ENCODE measurements at places on chromosomes 3 and 15.

- DNase-seq = no peak
Measured at GRCh38 chr3:22360970-22361369, 610.0 kb upstream of the ZNF385D start.

DNA sequence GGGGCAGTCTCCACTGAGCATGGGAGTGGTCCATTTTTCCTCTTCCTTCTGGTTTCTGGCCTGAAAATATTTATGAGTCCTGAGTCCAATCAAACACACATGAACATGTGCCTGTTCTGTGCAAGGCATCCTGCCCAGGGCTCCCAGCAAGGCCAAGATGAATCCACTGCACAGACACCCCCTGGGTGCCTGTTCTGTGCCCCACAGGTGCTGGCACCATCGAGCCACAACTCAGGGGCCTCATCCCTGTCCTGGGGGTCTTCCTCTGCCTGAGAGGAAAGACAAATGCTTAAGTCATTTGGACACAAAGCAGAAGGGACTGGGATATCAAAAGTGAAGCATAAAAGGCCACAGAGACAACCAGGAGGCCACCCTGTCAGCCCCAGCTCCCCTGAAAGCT, 87.4 kb upstream of the IQSEC1 start:
- no peak for DNase-seq

- DNase-seq = no peak
Measured at GRCh38 chr3:89889386-89889785, 782.0 kb downstream of the EPHA3 start.

DNA sequence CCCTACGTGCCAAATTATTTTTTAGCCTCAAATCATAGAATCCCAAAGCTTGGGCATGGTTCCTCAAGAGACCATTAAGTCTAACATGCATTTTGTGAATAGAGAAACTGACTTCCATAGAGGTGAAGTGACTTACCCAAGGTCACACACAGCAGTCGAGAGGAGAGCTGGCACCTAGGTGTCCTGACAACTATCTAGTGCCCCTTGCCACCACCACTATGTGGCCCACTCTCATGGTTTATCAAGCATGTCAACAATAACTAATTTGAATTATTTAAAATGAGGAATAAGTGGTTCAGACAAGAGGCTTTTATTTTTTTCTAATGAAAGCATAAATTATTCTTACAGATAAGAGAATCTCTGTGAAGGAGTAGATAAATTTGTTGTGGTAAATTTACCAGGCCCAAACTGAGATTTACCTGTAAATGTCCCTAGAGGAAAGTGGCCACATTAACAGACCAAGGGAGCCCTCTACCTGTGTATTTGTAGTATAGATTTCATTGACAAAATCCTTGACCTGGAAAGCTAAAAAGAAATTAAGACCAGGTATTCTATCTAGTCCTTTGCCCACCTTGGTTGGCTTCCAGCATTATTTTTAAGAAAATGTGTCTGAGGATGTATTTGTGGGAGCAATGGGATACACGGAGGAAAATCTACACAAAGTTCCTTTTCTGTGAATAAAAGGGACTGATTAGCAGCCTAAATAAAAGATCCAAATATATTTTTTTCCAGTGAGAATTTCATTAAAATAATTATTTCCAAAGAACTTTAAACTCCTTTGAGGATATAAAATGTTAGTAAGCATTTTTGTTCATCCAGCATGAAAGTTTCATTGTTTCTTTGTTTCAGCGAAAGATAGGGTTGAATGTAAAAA, 49.1 kb downstream of the IQCH start:
- DNase-seq = peak; percentile 30

DNA sequence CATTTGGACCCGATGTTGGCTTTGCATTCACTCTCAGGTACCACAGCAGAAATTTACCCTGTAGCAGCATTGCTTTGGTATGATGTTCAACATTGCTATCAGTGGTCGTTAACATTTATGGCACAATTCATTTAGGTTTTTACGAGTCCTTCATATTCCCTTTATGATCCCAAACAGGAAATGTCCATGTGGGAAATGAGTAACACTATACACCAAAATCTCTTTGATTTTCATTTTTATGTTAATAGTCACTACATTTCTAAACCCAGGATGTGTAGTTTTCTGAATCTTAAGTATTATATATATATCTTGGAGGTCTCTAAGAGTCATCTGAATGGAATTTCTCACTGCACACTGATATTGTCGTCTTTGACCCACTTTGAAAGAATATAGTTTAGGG, 78.5 kb upstream of the RBMS3 start:
- DNase-seq = no peak

- peak; percentile 6 for DNase-seq
Measured at GRCh38 chr3:195258449-195259153, 12.4 kb downstream of the XXYLT1 start.

GRCh38 chr3:183794452-183794851, 30.9 kb downstream of the MAP6D1 start:
- DNase-seq = no peak

DNA sequence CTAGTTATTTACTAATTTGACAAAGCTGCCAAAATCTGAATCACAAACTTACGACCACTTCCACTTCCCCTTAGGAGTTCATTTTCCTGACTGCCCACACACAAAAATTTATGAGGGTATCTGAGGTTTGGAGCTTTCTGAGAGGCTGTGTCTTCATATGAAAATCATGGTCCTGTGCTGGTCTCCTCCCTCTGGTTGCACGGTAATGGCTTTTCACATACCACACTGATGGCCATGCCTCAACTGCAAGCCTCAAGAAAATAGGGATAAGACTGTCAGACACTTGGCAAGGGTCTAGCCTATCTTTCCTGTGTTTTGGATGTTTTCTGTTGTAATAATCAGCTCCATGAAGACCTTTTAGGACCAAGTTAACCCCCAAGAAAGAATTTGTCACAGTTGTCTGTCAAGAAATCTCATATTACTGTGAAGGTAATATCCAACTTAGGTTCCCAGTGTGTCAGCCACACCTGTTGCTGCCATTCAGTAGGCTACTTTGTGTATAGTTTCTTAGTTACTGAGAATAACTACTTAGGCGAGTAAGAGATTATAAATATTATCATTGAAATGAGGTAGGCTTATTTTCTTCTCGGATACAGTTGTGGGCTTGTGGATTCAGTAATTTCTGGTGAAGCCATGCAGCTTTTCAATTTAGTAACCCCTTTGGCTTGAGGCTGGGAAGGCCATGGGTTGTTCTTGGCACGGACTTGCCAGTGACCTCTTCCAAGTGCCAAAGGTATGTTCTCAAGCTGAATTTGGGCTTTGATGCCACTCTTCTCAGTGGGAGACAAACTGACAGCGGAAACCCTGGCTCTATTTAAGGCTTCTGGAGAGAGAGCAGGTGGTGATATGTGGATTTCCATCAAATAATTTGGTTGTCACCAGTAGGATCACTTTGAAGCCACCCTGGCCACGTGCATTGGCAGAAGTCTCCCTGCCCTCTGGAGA, 101.1 kb downstream of the RYR3 start:
- DNase-seq = no peak

GRCh38 chr3:98020412-98020811, 14.7 kb downstream of the GABRR3 start:
- DNase-seq = no peak

DNA sequence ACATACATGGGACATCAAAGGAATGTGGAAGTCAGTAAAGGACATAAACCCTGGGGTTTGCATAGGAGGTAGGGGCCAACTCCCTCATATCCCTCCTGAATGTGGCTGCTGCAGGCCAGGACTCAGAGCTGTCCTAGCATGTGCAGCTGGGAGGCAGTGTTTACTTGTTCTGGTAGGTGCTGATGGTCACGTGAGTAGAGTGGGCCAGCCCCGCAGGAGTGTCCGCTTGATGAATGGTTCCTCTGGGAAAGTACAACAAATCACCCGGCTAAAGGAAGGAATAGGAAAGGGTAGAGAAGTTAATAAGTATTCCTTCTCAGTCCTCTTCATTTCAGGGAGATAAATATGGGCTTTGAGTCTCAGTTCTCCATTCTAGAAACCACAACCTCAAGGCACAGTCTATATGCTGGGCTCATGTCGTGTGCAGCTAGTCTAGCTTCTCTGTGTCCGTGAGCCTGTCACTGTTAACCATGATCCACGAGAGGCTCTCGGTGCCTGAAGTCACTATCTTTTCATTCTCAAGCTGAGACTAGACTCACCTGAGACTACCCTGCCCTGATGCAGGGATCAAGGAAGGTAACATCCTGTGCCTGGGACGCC, 17.9 kb downstream of the RIOX2 start:
- no peak for DNase-seq

- no peak for DNase-seq
Measured at GRCh38 chr15:92687195-92687602, 31.6 kb upstream of the FAM174B start.

DNA sequence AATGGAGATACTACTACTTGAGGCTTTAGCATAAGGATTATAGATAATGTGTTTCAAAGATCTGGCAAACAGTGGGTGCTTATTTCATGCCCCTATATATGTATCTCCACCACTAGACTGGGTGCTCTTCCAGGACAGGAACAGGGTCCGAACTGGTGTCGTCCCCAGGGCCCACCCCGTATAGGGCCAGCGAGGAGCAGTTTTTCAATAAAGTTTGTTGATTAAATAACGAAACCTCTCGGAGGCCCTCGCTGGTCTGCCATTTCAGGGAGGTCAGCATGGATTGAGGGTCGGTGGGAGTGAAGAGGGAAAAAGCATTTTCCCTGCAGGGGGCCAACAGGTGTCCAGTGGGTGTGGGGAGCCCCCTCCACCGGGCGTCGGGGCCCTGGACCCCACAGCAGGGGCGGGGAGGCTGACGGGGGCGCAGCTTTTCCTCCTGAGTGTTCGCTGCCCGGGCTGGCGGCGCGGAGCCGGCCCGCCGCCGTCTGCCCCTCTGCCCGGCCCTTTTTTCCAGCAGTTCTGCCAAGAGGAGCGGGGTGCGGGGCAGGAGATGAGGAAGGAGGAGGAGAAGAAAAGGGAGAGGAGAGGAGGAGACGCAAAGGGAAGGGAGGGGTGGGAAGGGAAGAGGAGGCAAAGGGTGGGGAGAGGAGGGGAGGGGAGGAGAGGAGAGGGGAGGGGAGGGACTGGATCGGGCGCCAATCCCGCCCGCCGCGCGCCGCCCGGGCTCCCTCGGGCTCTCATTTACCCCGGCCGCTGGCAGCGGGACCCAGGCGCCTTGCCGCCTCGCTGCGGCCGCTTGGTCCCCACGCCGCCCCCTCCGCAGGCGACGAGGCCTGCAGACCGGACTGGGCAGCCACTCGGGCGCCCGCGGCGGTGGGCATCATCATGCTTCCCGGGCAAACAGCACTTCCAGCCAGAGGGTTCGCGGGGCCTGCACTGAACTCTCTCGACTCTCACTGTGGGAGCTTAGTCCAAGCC, 66.3 kb downstream of the ISG20 start:
- no peak for DNase-seq
